Adipocyte (in vitro differentiated cells): ENCODE measurements at places on chromosomes 3 and 15.

DNA sequence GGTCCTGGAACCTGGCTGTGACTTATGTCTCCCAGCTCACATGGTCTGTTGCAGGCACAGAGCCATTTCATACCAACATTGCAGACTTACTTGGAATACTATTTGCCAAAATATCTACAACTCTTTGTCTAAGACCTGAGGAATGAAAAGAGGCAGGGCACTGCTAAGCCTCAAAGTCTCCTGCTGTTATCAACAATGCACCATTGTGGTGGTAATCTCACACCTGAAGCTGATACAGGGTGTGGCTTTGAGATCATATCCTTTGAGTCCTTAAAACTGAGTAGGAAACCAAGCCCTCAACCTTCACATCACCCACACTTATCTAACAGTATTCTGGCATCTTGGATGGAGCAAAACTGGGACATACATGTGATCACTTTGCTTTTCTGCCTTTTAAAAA, 782.0 kb downstream of the EPHA3 start:
- DNase-seq = no peak

GRCh38 chr3:184977796-184978195, 165.8 kb downstream of the VPS8 start:
- DNase-seq = no peak

DNA sequence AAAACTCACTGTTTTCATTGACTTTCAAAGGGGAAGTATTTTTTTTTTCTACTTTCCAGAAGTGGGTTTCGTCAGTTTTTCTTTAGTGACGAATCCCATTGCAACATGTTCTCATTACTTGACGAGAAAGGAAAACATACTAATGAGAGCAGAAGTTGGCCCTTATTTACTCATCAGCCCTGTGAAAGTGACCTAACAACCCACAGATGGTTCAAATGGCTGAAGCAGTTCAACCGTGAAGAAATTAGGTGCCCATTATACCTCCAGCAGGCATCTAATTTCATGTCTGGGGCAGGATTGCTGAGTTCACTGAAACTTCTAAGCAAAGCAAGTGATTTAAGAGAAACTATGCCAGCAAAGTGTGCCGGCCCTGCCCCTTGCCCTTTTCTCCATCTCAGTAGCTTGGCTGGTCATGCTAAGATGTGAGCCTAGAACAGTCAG, 9.0 kb downstream of the AQP9 start:
- peak; percentile 63 for DNase-seq

DNA sequence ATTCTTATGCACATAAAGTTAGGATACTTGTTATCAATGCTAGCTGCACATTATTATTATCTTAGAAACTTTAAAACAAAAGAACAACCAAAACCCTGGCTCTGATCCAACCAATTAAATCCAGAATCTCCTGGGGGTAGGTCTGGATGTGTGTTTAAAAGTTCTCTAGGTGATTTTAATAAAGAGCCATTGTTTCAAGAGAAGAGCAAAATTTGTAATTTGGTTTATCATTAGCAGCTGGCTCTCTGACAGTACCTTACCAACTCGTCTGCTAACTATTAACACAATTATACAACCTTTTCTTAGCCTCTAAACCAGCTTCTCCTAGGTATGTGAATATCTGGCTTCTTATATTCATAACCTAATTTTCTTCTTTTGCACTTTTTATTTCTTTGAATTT, 68.9 kb downstream of the IFT80 start:
- DNase-seq = no peak

GRCh38 chr3:4744405-4745234, 234.6 kb upstream of the BHLHE40 start:
- DNase-seq = no peak

GRCh38 chr15:28994831-28995596, 109.2 kb downstream of the APBA2 start:
- no peak for DNase-seq

GRCh38 chr15:66072616-66073361, 180.8 kb downstream of the MEGF11 start:
- peak; percentile 4 for DNase-seq

DNA sequence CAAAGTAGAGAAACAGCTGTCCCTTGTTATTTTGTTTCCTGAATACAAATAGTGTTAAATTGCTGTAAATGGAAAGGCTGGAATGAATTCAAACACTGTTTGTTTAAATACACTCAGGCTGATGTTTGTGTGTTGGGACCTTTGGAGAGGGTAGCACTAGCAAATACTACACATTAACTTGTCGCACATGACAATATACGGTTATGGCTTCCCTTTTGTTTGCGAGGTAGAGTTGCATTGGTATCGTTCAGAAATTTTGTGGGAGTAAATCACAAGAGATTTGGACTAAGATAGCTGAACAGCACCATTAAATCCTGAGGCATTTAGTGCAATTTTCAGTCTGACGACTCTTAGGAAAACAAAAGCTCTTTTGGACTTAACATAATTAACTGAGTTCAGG, 213.0 kb upstream of the ROBO2 start:
- DNase-seq = no peak

- DNase-seq = no peak
These were observed 693.7 kb downstream of the MCTP2 start for GRCh38 chr15:94924971-94925598.

DNA sequence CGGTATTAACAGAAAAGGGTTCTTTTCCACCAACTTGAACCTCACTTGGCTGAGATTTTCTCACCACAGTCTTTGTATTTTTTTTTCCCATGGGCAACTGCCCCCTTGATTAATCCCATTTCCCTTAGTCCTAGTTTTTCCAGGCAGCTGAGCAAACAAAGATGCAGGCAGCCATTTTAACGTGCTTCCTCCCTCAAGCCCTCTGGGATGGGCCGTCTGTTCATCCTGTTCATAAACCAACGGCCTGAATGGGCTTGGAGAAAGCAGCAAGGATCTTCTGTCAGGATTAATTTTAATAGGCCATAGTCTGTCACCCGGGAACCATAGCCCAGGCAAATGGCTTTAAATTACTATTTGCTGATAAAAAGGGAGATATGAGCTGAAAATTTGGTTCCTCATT, 10.4 kb upstream of the POLR2M start:
- DNase-seq = no peak

DNA sequence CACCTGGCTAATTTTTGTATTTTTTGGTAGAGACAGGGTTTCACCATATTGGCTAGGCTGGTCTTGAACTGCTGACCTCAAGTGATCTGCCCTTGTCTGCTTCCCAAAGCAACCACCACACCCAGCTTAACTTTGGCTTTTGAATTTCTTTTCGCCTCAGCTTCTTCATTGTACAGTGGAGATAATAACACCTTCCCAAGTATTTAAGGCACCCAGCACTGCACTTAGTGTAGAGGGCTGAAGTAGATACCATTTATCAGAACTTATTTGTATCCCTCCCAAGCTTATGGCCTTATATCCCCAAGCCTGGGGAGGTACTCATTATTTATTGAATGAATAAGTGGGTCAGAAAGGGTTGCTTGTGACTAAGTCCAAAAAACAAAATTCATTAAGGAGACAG, 2.3 kb downstream of the SQOR start:
- DNase-seq = no peak

DNA sequence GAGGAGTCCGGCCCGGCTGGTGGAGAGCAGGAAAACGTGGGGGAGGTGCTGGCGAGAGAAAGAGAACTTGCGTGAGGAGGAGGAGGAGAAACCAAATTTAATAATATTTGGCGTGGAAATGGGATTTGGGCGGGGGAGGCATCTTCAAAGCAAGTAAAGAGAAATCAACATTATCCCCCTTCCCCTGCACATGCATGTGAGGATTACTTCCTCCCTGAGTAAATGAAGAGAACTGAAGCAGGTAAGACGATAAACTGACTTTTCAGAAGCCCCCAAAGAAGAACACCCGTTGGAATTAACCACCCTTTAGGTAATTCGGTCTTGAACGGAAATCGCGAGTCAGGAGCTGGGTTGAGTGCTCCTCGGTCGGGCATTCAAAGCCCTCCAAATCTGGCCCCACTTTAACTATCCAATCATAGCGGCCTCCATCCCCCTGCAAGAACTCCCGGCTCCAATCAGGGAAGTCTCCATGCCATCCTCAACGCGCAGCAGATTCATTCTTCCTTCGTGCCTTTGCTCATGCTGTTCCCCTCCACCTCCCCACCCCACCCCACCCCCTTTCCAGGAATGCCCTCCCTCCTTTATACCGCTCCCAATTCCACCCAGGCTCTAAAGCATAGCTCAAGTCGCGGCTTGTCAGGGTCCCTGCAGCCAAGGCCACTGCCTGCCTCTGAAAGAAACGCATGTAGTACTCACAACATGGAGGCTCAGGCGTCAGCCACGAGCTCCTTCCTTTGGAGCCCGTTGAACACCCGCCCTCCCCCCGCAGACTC, 545 bp upstream of the RFX7 start:
- DNase-seq = peak; percentile 81

GRCh38 chr3:69697381-69697780, 41.9 kb upstream of the MITF start:
- no peak for DNase-seq

GRCh38 chr15:74646480-74646879, 30.8 kb downstream of the CLK3 start:
- DNase-seq = no peak

DNA sequence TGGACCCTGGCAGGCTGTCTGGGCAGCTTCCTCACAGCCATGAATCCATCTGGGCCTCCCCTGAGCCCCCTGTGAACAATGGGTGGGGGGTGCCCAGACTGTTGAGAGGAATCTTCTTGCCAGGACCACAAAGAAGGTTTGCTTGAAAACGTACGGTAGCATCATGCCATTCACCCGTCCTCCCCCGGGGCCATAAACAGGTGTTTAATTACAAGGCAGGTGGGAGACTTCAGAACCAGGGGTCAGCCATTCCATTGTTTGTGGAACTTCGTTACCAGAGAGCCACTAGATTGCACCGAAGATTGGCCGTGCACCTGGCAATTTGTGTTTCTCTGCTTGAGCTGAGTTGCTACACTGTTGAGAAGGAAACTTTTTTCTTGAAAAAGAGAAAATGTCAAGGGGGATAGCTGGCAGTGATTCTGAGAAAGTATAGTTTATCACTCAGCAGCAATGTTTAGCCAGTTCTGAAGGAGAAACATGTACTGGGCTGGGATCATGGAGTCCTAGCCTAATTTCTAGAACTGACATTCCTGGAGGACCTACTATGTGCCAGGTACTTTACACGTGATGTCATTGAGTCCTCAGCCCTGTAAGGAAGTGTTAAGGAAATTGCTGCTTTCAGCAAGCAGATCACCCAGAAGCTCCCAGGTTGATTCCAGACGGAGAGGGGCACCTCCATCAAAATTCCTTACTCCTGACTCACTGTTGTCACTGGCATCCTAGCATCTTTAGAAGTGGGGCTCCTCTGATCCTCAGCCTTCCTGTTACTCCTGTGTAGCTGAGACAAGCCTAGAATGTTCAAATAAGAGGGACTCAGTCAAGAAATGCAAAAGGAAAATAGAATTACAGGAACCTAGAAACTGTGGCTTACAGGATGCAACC, 103.8 kb upstream of the UBE2E1 start:
- DNase-seq = no peak

- no peak for DNase-seq
These were observed 152.8 kb downstream of the CHDH start for GRCh38 chr3:53693451-53693850.

DNA sequence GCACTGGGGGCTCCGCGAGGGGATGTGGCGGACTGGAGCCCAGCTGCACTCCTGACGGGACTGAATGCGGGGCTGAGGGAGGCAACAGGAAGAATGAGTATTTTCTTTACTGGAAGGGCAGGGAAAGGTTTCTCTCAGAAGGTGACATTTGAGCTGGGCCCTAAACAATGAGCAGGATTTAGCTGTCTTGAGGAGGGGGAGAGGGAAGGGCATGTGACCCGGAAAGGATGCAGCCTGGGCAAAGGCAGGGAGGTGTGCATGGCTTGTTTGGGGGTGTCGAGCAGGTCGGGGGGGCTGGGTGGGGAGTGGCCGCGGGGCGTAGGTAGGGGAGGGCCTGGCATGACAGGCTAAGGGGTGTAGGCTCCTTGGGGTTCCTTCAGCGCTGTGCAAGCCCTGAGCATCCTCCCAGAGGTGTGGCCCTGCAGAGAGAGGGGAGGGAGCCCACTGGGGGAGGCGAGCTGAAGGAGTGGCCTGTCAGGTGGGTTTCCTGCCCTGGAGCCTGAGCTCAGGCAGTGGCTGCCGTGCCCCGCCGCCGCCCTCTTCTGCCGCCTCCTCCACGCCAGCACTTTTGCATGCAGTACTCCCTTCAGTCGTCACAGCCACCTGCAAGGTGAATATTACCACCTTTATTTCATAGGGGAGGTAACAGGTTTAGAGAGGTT, 17.2 kb upstream of the ANKDD1A start:
- no peak for DNase-seq

DNA sequence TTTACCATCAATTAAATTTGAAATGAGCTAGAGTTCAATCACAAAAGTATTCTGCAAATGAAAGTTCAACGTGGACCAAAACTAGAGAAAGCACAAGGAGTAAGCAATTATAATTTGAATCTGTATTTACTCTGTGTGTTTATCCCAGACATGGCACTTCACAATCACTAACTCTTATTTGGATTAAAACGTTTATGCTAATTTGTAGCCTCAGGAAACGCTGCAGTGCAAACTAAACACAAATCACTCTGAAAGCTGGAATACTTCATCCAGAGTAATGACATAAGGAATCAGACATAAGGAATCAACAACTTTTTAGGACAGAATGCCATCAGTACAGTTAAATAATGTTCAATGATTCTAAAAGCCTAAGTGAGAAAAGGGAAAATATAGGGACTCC, 18.5 kb downstream of the CEP152 start:
- DNase-seq = no peak

GRCh38 chr15:52787123-52787503, 3.0 kb downstream of the ONECUT1 start:
- DNase-seq = no peak

- DNase-seq = no peak
These were observed 4.4 kb upstream of the ATP2C1 start for GRCh38 chr3:130889416-130889946.

DNA sequence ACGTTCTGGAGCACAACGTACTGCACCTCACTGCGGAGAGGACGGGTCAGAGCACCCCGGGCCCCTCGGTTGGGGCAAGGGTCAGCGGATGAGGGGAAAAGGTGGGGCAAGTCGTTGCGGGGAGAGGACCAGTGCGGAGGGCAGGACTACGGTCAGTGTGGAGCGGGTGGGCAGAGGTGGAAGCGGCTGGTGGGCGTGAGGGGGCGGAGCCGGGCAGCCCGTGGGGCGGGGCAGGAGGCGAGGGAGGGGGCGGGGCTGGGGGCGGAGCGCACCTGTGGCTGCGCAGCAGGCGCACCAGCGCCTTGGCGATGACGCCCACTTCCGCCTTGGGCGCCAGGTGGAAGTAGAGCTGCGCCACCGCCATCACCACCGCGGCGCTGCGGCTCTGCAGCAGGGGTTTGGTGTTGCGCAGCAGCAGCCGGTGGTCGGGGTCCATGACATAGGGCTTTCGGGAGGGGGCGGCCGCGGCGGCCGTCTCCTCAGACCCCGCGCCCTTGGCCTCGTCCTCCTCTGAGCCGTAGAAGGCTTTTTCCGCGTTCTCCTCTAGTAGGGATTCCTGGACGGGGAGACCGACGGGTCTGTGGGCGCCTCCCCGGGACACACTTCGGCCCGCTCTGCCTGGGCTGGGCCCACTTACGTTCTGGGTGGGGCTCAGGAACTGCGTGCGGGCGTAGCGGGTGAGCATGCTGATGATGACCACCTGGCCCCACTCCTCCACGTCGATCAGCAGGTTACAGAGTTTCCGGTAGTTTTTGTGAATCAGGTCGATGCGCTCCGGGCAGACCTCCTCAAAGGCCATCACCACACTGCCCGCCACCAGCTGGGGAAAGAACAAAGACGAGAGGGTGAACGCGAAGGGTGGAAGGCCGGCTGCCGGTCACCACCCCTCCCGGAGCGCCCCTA, 29.2 kb downstream of the AP3B2 start:
- DNase-seq = no peak
